Heart left ventricle (tissue), 16 donors: ENCODE measurements at places on chromosomes 5 and 9. TPM values are rescaled to one million over a fixed set of nuclear protein-coding genes. Genes with fewer than 3 reads are reported as not detected.

Gene PCA3
- not detected for polyA plus RNA-seq

GRCh38 chr5:143543358-143544255 is 140.1 kb upstream of the NR3C1 start:
- no peak for DNase-seq

Gene DMGDH
- 0.53 TPM for polyA plus RNA-seq

DNA sequence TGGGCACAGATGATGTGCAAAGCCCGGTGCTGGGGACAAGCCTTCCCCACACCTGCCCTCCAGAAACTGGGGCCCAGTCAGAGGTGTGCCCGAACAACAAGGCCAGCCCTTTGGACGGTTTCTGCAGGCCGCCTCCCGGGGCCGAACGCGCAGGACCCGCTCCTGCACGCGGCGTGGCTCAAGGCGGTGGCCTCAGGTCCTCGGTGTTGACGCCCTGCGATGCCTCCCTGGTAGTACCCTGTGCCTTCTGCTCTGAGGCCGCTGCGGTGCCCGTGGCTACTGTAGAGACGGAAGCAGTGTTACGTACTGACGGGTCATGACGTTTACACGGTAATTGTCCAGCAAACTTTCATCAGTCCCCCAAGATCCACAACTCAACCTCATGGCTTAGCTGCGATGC is 33.5 kb upstream of the FANCC start:
- no peak for DNase-seq

DNA sequence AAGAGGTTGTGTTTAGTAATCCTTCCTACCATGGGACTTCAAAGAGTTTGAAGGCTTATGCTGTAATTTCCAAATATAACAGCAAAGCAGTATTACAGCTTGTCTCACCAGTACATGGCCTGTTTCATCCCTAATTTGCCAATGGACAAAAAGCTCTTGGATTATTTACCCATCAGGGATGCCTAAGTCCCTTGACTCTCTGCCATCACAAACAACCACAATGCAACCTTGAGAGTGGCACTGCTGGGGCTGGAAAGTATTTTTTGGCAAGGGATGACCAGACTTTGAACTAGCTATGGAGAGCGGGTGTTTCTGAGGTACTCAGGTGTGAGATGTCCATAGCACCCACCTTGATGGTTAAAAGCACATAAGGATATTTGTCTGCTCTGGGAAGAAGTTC is 9.1 kb downstream of the MAMDC2 start:
- no peak for DNase-seq

- no peak for DNase-seq
These were observed 60.8 kb upstream of the TMC1 start for GRCh38 chr9:72460342-72461312.

DNA sequence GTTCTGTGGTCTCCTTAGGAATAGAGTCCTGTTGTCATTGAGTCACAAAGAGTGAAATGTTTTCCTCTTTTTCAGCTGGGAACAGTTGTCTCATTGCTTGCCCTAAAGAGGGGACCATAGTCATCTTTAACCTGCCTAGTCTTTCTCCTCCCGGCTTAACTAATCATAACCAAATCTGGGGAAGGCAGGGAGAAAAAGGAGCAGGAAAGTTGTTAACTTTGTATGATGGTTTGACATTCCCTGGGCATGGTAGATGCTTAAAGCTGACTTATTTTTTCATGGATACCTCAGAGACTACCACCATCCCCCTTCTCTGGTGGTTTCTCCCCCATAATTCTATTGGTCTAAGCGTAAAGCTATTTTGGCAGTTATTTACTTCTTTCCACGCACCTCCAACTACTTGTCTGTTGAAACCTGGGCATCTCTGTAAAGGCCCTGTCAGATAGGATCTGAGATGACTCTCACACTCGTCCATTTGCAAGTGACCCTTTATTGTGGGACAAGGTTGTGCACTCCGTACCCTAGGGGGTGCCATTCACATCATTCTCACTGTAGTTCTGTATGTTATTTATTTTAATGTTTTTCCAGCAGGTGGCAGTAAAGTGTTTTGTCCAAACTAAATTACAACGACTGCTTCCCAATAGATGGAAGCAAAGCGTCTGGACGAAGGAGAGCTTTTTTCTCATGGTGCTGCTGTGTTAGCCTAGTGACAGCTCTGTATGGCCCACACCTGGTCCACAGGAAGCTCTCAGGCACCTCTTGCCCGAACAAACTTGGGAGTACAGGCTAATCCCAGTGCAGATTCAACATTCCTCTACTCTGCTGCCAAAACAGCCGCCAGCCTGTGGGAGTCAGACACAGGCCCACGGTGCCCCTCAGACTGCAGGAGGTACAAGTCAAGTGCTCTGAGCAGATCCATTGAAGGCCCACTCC is 3.0 kb upstream of the FAM13B start:
- DNase-seq, result peak; percentile 65

Gene DDX4
- polyA plus RNA-seq, result not detected

DNA sequence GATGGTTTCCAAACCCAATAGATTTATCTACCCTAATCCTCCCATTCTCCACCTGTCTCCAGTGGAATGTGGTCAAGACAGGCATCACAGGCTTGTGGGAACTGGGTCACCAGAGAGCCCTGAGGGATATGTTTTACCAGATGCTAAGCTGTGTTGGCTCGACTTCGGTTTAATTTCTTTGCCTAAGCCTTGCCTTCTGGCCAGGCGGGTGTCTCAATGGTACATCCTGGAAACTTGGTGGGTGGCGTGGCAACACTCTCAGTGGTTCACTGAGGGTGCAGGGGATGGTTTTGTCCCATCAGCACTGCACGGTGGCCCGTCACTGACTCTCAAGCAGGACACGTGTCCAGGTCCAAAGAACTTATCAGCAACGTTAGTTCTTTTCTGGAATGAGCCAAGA is 192.2 kb downstream of the TENT4A start:
- DNase-seq, result peak; percentile 28

GRCh38 chr9:116644091-116644688 is 42.9 kb upstream of the TRIM32 start:
- no peak for DNase-seq

- DNase-seq, result no peak
These were observed 9.5 kb downstream of the EXOSC3 start for GRCh38 chr9:37775216-37775919.

DNA sequence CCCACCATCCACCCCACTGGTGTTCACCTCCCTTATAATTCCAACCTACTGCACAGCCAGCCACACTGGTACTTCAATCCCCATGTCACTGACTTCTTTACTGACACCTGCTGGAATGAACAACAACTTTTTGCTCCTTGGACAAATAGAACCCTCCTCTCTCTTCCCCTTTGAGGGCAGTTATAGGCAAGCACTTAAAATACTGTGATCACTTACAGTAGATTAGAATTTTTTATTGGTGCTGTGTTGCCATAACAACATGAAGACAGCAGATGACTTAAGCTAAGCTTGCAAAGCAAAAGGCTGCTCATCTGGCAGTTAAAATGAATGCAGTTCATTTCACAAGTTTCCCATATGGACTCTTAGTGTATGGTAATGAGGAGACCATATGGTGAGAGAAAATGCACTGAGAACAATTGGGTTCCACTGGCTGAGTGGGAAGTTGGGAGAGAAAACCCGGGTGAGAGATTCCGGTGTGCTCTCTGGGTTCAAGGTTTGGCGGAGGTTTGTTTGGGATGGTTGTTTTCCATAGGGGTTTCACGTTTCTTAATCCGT is 374.3 kb downstream of the EBF1 start:
- no peak for DNase-seq
